COR-L47 (cell line): ENCODE measurements at places on chromosomes 6 and 20.

DNA sequence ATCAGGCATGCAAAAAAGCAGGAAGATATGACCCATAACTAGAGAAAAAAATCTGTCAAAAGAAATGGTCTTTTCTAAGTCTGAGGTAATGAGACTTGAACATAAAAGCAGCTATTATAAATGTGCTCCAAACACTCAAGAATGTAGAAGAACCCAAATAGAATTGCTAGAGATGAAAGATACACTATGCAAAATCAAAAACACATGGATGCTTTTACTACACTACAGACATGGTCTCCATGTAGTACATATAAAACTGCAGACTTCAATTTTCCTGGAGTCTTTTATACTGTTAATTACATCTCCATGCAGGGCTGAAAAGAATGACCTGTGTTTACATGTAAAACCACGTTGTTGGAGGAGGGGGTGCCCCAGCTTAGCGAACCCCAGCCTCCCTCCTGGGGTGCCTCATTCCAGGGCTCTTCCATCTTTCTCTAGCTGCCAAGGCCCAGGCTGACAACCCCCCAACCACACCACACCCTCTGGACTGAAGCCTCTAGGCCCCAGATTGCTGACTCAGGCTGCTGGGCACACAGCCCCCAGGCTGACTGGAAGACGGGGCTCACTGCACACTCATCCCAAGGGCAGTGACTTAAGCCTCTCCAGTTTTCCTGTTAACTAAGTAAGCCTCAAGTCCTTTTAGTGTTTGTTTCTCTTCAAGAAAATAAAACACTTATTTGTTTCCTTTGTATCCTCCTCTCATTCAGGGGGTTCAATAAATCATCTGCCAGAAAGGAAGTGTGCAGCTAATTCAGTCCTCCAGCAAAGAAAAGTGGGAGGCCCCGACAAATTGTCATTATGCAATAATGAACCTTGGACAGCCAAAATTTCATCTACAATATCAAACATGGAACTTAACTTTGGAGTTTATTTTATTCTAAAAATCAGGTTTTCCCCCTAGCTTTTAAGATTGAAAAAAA, 26.0 kb upstream of the PLAGL1 start:
- no peak for DNase-seq

- DNase-seq, result no peak
Measured at GRCh38 chr6:121881974-121882667, 446.7 kb downstream of the GJA1 start.

GRCh38 chr20:32132911-32133549, 23.5 kb downstream of the TM9SF4 start:
- DNase-seq, result no peak

DNA sequence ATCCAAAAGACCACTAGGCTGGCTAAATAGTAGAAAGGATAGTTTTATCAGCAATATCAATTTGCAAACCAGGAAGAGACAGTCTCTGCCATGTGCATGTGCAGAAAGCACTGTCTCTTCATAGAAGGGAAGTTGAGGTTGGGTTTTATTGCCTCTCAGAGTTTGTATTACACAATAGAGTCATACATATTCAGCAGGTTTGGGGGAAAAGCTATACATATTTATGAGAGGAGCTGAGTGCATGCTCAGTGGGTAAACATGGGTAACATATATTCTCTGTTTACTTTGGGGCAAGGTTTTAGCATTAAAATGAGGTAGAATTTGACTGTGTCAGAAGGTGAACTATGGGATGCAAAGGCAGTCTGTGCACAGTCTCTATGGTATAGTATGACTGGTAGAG, 14.9 kb downstream of the TMEM170B start:
- DNase-seq, result no peak

GRCh38 chr6:71481011-71481410, 192.4 kb downstream of the OGFRL1 start:
- DNase-seq, result no peak

DNA sequence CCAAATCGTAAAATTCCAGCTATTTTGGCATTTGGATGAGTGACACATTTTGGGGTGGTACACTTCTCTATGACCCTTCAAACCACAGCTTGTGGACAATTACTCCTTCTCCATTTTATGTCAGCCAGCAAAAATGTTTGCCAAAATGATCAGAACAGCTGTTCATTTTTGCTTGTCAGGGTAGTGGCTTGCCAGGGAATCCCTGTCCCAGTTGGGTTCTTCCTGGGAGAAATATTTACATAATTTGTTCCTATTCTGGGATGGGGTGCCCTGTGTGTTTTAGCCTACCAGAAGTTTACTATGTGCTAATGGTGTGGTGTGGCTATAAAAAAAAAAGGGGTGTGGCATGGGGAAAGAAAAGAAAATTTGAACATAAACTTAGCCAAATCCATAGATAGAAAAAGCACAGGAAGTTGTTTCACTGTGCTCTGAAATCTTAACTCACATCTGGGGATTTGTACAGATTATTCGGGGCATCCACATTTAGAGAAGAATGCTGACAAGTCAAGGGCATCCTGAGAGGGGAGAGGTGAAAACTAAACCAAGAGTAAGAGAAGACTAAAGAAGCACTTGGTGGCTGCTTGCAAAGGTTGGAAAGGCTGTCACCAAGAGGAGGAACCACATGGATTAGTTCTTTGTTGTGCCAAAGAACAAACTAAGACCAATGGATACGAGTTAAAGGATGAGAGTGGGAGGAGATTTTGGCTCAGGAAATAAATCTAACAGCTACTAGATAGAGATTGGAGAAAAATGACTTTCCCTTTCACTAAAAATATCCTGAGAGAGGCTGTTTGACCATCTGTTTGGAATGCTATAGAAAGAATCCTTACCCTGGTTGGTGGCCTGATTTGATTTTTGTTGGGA, 55.2 kb upstream of the RBM24 start:
- no peak for DNase-seq

DNA sequence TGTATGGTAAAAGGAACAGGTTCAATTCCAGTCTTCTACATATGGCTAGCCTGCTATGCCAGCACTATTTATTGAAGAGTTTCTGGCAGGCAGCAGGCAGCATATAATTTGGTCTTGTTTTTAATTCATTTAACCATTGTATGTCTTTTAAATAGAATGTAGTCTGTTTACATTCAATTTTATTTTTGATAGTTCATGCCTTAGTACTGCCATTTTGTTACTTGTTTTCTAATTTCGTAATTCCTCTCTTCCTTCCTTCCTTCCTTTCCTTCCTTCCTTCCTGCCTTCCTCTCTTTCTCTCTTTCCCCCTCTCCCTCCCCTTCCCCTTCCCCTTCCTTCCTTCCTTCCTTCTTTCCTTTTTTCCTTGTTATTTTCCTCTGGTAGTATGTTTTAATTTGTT, 17.6 kb upstream of the OR2J2 start:
- no peak for DNase-seq

GRCh38 chr6:31528821-31529328, at the start of gene MCCD1:
Gene MCCD1, plus strand, starts transcription at chr6:31528962. Its CDS starts 53 bp downstream, at chr6:31529015.
- no peak for DNase-seq

DNA sequence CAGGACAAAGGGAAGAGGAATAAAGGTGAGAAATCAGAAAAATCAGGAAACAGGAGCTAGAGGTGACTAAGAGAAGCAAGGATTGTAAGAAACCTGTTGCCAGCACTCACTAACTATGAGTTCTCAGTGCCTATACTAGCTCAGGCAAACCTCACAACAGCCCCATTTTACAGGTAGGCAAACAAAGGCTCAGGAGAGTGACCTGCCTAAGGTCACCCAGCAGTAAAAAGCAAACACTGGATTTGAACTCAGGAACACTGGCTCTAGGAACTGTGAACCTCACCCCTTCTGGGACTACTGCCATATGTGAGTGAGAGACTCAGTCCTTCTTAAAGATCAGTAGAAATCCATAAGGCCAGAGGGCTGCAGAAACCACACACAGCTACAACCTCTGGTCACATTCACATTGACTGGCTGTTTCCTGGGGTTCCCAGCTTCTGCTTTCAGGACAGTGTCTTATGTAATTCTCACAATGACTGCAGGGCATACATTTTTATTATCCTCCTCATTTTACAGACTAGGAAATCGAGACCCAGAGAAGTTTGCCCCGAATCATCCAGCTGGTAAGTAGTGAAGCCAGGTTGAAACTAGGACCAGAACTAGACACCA, 80.7 kb upstream of the MAFB start:
- DNase-seq, result no peak

GRCh38 chr6:156109713-156110112, 654.1 kb upstream of the NOX3 start:
- DNase-seq, result no peak

GRCh38 chr6:132513831-132514545, 1.1 kb upstream of the STX7 start:
- DNase-seq, result no peak

DNA sequence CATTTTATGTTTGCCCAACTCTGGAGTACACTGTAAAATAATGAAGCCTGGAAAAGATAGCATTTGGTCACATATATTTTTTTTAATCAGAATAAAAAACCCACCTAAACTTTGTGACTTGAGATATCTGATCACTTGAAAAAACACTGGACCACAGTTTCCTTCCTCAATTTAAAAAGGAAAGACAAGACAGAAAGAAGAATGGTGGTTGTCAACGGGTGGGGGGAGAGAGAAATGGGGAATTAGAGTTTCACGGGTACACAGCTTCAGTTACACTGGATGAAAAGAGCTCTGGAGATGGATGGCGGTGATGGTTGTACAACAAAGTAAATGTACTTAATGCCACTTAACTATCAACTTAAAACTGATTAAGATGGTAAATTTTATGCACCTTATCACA, 14.7 kb upstream of the DST start:
- DNase-seq, result no peak

DNA sequence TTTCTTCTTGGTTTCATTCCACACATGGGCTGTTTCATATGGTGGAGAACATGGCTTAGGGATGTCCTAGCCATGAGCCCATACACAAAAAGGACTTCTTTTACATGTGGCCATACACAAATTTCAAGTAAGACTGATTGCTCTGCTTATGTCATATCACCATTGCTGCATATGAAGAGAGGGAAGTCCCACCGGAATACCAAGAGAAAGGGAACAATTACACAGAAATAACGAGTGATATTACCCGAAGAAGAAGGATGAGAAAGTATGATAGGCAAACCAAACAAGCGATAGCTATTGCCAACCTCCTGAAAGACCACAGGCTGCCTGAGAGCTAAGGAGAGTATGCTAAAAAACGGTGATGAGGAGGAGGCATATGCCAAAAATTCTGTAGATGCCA, 70.5 kb upstream of the TNFRSF21 start:
- no peak for DNase-seq

DNA sequence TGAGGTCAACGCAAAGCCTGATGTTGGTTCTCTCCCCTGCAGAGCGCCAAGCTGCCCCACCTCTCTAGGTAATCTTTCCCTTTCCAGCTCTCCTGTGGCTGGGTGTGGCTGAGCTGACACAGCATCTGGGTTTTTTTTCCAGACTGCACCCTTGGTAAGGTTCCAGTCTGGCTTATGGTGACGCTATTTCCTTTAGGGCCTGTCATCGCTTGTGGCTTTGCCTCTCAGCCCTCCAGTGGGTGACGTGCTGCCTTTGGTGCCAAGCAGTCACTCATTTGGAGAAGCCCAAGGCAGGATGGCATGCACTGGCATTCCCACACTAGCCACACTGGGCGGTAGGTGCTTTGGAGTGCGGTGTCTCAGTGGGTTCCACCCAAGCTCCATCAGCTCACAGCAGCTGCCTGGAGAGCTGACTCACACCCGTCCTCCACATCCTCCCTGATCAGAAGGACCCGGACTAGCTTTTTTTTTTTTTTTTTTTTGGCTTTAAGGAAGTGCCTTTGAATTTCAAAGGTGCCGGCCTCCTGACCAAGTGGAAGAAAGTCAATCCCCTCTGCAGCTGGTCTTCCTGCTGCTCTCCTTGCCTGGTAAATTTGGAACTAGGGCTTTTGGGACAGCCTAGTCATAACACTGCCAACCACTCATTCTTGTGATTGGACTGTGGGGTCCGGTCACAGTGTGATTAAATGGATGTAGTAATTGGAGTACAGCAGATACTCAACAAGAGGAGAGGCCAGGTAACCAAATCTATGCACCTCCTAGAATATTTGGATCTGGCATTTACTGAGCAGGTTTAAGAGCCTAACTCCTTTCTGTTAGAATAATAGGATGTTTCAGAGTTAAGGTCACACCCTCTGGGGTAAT, 153.6 kb downstream of the CD83 start:
- no peak for DNase-seq

DNA sequence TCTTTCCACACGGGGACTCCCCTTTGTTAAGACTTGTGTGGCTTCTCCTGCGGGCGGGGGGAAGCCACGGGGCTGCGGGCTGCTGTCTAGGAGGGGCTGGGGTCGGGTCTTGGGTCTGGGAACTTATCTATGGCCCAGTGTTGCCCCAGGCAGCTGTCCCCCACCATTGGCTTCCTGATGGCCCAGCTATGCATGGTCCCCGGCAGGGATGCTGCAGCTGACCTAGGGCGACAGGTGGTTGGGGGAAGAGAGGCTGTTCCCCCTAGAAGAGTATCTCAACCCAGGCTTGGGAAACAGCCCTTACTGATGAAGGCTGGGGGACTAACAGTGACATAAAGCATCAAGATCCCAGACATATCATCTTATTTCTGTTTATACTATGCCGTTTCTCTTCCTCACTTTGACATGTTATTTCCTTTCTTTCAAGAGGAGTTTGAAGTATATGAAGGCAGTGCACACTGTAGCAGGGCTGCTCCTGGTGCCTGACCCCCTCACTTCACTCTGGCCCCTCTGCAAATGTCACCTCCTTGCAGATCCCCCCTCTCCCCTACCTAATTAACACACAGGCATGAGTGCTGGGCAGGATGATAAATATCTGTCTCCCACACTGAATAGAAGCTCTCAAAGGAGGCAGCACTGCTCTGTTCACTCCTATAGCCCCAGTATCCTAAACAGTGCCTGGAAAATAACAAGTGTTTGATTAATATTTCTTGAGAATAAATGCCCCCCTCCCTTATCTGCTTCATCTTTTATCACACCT, 87.0 kb downstream of the HIVEP2 start:
- DNase-seq, result no peak

DNA sequence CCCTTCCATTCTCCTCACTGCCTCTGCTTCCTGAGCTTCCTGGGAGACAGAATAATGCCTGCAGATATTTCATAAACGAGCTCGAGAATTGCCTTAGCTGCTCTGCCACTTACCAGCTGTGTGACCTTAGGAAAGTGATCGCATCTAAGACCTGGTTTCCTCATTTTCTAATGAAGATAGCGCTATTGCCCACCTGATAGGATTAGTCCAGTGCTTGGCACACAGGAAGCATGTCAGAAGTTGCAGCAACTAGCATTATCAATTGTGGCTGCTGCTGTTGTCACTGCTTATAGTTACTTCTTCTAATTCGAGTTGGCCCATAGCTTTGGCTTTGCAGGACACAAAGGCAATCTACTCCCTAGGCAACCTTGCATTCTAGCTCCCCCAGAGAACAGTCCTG, 305.5 kb upstream of the SGK1 start:
- DNase-seq, result no peak

DNA sequence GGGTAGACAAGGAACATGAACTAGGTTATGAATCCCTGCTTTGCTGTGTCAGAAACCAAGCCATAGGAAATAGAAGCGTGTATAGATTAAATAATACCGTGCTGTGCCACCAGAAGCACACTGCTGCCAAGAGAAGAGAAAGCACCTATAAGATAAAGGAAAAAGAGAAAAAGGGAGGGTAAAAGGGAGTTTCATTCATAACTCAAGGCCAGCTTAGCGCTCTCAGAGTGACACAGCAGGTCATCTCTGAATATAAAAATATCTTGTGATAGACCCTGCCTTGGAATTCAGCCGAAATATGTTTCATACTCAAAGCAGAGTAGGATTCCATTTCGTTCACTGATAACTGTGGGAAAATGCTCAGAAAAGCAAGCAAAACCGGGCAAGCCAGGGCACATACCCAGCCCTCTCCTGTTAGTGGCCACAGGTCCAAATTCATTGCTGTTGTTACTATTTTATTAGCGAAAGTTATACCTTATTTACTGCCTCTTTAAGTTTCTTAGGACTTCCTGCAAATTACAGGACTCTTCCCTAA, 8.7 kb downstream of the JAG1 start:
- DNase-seq, result no peak
